ENCODE measurements at places on chromosomes 3 and 15.

GRCh38 chr3:69326855-69327300 lies 59.0 kb downstream of the FRMD4B start:
- no peak for DNase-seq

DNA sequence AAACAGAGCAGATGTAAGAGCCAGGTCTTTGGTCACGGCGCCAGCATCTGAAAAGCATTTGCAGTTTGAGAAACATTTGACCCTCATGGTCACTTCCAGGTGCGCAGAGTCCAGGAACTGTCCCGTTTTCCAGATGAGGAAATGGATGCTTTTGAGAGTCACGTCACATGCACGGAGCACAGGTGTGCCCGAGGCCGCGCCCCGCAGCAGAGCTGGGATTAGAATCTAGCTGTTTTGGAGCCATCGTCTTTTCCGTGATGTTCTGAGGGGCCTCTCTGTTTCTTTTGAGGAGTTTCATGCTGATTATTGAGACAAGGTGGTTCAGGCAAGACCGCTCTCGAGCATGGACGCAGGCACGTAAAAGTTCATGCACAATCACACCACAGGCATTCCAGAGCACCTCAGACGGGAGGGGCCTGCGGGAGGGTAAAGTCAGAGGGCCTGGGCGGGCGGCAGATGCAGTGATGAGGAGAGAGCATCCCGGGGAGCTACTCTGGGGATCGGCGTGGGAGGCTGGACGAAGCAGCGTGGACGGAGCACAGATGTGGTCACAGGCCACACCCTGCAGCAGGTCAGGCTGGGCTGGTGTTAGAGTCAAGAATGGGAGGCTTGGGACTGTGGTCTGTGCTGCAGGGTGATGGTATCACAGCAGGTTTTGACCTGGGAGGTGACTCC lies 139.2 kb upstream of the MEF2A start:
- DNase-seq = no peak

GRCh38 chr15:82139823-82140268 lies 94.0 kb upstream of the MEX3B start:
- peak; percentile 80 for DNase-seq

DNA sequence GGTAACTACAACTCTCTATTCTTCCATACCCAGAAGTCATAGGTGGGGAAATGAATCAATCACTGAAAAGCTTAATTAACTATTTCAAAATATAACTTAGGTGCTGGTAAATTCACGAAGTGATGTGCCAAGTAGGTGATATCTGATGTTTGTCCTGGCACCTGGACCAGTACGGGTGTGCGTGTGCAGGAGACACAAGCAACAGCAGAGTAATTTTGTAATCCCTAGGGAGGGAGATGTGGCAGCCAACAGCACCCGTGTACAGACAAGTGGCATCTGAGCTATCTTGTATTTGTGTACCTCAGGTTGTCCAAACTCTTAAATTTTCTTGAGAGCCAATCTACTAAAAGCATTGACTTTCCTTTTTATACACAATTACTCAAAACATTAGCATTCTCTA lies 22.8 kb downstream of the USF3 start:
- DNase-seq = no peak

- DNase-seq = no peak
Observed at GRCh38 chr15:57509965-57510364, 81.7 kb upstream of the MYZAP start.

DNA sequence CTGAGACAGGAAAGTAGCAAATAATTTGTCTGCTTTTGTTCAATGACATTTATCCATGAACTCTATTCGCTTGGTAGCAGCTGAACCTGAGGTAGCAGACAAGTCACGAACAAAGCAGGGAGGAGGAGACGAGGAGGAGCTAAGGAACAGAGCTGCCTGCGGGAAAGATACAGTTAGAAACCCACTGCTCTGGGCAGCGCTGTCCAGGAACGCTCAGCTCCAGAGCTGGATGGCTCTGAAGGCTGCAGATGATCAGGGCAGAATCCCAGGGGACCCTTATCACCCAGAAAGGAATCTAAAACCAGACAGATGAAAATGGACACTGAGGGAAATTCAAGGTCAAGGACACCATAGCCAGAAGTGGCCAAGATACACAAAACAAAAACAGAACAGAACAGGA lies 257.8 kb downstream of the CD47 start:
- DNase-seq = peak; percentile 14

- DNase-seq = no peak
Observed at GRCh38 chr3:122301063-122301462, 24.0 kb upstream of the CSTA start.

DNA sequence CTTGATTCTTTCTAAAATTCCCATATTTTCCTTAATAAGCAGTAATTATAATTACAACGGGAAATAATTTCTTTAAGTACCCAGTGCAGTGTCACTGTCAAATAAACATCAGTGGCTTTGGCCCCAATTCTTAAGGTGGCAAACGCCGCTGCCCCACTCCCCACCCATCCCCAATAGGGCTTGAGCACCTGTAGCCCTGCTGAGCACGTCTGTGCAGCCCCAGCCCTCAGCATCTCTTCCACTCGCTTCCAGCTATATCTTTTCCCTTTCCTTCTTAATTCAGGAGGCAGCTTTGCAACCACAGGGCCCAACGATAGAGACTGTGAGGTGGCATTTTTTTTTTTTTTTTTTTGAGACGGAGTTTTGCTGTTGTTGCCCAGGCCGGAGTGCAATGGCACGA lies 9.0 kb downstream of the PPM1M start:
- DNase-seq = no peak

GRCh38 chr3:43249405-43249804 lies 36.9 kb upstream of the SNRK start:
- no peak for DNase-seq

DNA sequence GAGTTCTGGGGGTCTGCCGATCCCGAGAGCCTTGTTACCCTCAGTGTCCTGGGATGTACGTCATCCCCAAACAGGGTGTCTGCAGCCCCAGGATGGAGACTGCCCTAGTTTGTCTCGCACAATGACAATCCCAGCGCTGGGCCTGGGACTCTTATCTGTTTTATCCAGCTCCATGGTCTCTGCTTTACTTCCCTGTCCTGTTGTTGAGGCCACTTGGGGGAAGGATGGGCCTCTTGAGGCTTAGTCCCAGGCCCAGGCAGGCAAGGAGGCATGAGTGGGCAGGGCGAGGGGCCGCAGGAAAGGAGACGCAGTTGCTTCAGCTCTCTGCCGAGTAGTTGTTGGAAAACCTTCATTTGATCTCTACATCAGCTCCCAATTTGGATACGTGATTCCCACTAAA lies 17.4 kb downstream of the SMAD6 start:
- DNase-seq = no peak

DNA sequence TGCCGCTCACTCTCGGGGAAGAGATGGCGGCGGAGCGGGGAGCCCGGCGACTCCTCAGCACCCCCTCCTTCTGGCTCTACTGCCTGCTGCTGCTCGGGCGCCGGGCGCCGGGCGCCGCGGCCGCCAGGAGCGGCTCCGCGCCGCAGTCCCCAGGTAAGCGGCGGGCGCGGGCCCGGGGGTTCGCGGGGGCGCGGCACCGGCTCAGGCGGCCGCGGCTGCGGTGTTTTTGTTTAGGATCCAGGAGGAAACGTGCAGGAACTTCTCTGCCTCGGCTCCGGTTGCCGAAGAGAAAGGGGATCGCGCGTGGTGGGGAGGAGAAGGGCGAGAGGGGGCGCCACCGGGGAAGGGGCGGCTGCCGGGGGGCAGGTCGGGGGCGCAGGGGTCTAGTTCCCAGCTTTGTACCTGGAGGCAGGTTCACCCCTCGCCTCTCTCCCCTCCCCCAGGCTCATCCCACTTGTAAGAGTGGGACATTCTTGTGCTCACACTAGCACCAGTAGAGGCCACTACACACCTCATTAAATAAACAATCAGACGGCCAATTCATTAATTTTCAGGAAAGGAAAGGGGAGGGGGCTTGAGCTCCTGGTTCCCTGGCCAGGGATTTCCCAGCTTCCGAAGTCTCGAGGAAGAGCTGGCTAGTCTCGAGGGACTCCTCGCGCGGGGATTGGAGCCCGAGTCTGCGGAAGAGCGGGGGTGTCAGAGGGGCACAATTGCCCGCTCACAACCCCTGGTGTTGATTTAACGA lies 562 bp downstream of the NEO1 start:
- peak; percentile 35 for DNase-seq

GRCh38 chr3:16687221-16687620 lies 82.0 kb upstream of the DAZL start:
- no peak for DNase-seq

DNA sequence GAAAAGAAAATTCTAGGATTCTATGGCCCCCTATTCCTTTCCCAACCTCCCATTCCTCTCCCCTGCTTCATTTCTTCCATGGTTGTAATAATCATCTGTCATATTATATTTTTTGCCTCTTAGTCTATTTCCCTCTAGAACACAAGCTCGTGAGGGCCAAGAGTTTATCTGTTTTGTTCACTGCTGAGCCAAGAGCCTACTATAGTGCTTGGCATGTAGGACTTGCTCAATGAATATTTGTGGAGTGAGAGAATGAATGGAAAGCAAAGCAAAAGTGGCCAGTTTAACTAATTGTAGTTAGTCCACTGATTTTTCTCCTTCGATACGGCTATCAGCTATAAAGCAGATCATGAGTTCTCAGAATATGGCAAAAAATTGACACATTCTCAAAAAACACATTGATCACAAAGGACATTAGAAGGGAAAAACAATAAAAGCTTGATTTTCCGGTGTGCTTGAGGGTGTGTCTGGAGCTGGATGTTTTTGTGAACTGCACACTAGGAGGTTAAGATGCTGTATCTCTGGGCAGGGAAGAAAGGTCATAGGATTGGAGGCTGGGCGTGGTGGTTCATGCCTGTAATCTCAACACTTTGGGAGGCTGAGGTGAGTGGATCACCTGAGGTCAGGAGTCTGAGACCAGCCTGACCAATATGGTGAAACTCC lies 25.0 kb upstream of the CTSH start:
- DNase-seq = no peak

GRCh38 chr15:71612397-71612722 lies 198.0 kb upstream of the NR2E3 start:
- DNase-seq = no peak

DNA sequence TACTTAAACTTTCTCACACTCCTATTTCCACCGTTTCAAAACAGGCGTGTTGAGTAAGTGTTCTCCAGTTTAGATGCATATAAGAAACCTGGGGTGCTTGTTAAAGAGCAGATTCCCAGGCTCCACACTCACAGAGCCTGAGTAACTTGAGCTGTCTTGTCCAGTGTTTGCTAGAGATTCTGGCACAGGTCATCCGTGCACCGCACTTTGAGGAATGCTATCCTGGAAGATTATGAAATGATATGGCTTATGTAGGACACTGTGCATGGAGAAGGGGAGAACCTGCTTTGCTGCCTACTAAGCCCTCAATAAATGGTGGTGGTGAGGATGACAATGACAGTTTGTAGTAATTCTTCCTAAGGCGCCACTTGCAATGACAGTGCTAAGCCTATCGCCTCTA lies 273.7 kb downstream of the PDZRN3 start:
- DNase-seq = no peak

DNA sequence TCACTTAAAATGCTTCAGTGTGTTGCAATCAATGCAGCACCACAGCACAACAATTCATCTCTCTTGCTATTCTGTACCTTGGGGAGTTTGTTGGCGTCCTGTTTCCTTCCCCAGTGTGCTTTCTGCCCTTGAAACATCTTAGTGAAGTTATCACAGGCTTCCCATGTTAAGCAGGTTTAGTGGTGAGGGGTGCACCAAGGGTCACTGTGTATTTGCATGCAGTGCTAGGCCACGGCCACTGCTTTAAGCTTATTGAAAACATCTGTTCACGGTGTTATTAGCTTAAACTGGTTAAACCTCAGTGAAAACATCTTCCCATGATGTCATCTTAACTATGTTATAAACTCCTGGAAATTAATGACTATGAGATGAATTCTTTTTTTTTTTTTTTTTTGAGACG lies 217.3 kb upstream of the GOLIM4 start:
- no peak for DNase-seq

DNA sequence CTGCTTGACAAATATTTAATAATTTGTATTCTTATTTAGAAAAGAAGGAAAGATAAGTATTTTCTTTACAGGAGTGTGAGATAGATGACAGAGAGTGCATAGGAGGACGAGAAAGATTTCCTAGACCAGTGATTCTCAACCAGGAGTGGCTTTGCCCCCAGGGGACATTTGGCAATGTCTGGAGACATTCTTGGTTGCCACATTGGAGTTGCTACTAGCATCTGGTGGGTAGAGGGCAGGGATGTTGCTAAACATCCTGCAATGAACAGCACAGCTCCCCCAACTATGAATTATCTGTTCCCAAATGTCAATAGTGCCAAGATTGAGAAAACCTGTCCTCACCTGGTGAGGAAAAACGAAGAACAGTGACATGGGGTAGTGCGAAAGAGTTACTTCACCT lies 30.8 kb upstream of the MINAR1 start:
- DNase-seq = no peak

- no peak for DNase-seq
Observed at GRCh38 chr15:73322665-73323373, 45.9 kb downstream of the HCN4 start.

- no peak for DNase-seq
Observed at GRCh38 chr15:57797568-57798267, 91.2 kb downstream of the POLR2M start.

- no peak for DNase-seq
Observed at GRCh38 chr3:116425126-116425525, 20.2 kb downstream of the LSAMP start.

- DNase-seq = peak; percentile 36
Observed at GRCh38 chr3:126523745-126524428, at the start of gene CHST13. Gene CHST13 (plus strand): TSS chr3:126524155. CDS start chr3:126524333, 178 bp downstream.

GRCh38 chr3:162892921-162893793 lies 1396.5 kb downstream of the OTOL1 start:
- DNase-seq = no peak

- peak; percentile 50 for DNase-seq
Observed at GRCh38 chr15:34628577-34629152, 45.2 kb upstream of the GOLGA8B start.

DNA sequence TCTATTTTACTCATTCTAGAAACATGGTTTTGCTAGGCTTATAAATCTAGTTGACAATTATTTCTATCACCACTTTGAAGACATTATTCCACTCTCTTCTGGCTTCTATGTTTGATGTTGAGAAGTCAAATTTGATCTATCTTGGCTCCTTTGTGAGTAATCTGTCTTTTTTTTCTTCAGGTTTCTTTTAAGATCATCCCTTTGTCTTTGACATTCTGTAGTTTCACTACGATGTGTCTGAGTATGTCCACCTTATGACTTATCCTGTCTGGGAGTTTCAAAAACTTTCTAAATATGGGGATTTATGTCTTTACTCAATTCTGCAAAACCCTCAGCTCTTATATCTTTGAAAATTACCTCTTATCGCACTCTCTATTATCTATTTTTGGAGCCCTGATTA lies 41.0 kb upstream of the TMEM158 start:
- no peak for DNase-seq

GRCh38 chr15:78129751-78130287 lies 1.4 kb downstream of the CIB2 start:
- no peak for DNase-seq

DNA sequence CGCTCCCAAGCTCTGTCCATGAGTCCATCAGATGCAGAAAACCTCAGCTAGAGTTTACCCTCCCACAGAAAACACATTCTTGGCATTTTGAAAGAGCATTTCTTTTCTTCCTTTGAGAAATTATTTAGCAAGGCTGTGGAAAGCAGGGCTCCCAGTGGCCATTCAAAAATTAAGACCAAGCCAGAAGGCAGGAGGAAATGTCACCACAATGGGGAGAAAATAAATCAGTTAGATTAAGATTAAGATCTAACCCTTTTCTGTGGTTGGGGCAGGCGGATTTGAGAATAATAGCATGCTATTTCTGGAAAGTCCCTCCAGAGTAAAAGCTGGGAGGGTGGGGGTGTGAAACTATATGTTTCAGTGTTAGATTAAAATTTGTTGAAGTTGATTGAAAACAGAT lies 20.2 kb downstream of the LRIG1 start:
- peak; percentile 61 for DNase-seq
